RWPE2 (cell line): ENCODE measurements at places on chromosomes 13 and 19.

DNA sequence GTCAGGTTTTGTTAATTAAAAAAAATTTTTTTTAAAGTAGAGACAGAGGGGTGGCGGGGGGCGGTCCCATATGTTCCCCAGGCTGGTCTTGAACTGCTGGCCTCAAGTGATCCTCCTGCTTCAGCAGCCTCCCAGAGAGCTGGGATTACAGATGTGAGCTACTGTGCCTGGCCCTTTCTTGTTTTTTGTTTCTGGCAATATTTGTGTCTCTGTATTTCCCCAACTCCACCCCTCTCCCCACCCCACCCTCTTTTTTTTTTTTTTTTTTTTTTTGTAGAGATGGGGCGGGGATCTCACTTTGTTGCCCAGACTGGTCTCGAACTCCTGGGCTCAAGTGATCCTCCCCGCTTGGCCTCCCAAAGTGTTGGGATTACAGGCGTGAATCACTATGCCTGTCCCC is 600 bp upstream of the CAPN12 start:
- DNase-seq, result no peak

- no peak for DNase-seq
These were observed 273.4 kb downstream of the DCLK1 start for GRCh38 chr13:35857769-35858168.

- no peak for DNase-seq
These were observed 988.5 kb downstream of the UQCRFS1 start for GRCh38 chr19:28224441-28224840.

- no peak for DNase-seq
These were observed 596 bp downstream of the CEACAM4 start for GRCh38 chr19:41626278-41626677.

DNA sequence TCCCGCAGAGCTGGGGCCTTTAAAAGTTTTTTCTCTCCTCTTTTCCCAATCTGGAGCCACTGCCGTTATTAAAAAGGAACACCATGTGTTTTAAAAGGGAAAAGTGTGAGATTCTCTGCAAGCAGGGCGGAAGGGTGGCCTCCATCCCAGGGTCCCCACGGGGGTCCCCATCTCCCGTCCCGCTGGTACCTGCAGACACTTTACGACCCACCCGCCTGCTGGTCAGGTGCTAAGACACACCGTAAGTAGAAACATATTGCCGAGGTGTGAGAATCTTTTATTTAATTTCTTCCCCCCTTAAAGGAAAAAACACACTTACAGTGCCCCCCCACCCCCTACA is 1.8 kb downstream of the CRLF1 start:
- no peak for DNase-seq

GRCh38 chr13:59747529-59747928 is 416.2 kb downstream of the DIAPH3 start:
- no peak for DNase-seq

DNA sequence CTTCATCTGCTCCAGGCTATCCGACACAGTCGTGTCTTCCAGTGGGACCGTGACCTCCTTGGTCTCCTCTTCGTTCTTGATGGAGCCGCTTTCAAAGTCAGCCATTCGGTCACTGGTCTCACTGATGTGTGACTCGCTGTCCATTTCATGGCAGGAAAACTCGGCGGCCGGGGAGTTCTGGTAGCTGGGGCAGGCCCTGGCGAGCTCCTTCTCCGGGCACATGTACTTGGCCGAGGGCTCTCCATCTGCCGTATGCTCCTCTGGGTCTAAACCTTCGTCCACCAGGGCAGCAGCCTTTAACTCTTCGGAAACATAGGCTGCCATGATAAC is 69.8 kb downstream of the TSHZ3 start:
- no peak for DNase-seq

DNA sequence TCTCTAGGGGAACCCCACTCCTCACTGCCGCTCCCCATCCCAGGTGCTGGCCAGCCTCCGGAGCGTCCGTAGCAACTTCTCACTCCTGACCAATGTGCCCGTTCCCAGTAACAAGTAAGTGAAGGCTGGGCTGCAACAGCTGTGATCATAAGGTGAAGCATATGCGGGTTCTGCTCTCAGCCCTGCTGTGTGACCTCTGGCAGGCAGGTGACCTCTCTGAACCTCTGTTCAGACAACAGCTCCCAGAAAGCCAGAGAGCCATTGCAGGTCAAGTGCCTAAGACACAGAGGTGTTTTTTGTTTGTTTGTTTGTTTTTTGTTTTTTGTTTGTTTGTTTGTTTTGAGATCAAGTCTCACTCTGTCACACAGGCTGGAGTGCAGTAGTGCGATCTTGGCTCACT is 28.7 kb downstream of the PDE4A start:
- DNase-seq, result no peak

- DNase-seq, result no peak
These were observed 19.8 kb downstream of the SERP2 start for GRCh38 chr13:44393391-44393790.

DNA sequence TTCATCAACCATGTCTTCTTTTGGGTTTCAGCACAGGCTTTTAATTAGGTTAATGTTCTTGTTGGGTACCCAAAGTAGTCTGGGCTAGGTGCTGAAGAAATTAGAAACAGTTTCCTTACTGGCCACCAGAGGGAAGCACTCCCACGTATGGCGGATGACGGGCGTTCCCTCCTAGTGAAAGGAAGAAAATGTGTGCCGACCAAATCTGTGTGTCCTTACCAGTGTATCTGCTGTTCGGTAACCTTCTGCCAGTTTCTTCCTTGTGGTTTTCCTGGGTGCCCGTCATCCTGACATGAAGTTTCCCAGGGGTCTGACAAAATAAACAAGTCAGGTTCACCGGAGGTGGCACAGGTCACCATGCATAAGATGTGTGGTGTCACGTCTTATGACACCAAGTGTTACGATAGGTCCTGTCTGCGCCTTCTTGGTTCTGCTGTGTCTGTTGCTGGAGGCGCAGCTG is 6.0 kb upstream of the WDR88 start:
- no peak for DNase-seq

- no peak for DNase-seq
These were observed 65.1 kb upstream of the ARHGEF7 start for GRCh38 chr13:111049791-111050538.

DNA sequence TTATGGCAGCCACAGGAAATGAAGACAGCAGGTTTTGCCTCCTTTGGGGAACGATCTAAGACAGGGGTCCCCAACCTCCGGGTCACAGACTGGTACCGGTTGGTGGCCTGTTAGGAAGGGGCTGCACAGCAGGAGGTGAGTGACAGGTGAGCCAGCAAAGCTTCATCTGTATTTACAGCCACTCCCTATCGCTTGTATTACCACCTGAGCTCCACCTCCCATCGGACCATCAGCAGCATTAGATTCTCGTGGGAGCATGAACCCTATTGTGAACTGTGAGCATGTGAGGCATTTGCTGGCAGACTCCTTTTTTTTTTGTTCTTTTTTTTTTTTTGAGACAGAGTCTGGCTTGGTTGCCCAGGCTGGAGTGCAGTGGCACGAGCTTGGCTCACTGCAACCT is 22.2 kb downstream of the F2RL3 start:
- no peak for DNase-seq

- peak; percentile 60 for DNase-seq
These were observed 1319.2 kb upstream of the SLC10A2 start for GRCh38 chr13:104385404-104385803.

DNA sequence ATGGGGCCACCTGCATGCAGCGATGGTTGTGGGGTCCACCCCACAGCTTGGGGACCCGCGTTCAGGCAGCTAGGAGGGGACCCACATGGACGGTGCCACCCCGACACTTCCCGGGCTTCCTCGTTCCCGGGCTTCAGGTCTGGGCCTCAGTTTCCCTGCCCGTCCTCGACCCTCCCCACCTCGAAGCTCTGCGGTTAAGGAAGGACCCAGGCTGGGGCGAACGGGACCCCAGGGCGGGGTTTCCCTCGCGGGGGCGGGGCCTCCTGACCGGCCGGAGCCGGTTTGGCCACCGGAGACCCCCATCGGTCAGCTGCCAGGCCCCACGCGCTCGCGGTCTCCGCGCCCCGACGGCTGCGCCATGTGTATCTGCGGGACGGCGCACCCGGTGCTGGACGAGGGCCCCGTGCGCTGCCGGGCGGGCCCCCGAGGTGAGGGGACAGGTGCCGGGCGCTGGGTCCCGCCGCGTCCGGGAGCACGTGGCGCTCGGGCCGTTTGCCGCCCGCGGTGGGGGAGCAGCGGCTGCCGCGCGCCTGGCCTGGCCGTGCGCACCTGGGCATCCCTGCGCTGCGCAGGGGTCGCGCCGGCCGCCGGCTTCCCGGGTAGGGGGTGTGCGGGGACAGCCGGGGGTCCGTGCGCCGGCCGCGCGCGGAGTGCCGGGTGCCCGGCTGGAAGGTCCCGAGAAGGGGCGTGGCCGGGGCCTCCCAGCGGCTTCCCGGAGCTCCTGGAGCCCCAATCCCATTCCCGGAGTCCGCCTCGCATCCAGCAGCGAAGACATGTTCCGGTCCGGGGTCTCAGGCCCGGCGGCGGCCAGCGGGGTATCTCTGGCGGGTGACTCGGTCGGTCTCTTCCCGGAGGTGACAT is 4.2 kb downstream of the ARHGAP45 start:
- no peak for DNase-seq

GRCh38 chr13:78679329-78679728 is 20.4 kb upstream of the OBI1 start:
- DNase-seq, result no peak

DNA sequence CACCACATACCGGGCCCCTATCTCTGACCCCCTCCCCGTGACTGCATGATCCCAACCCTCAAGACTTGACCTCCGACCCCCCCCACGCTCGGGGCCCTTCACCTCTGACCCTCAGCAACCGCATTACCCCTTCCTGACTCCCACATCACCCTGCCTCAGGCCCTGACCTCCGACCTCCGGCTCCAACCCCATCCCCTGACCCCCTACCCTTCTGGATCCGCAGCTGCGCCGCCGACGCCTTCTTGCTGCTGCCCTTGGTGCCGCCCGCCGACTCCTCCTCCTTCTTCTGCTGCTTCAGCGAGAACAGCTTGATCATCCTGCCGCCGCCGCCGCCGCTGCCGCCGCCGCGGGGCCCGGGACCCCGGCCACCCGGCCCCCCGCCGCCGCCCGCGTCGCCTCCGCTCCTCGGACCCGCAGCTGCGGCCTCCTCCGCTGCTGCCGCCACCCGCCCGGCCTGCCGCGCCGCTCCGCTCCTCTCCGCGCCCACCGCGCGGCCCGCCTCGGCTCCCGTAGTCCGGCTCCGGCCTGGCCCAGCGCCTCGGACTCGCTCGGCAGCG is at the start of gene UBE2M:
UBE2M (minus strand) TSS at position 546 of the 557 bp plus-strand sequence; CDS start at position 316, 230 bp downstream.
- no peak for DNase-seq

GRCh38 chr13:43364210-43365038 is 341.0 kb downstream of the DNAJC15 start:
- DNase-seq, result no peak

DNA sequence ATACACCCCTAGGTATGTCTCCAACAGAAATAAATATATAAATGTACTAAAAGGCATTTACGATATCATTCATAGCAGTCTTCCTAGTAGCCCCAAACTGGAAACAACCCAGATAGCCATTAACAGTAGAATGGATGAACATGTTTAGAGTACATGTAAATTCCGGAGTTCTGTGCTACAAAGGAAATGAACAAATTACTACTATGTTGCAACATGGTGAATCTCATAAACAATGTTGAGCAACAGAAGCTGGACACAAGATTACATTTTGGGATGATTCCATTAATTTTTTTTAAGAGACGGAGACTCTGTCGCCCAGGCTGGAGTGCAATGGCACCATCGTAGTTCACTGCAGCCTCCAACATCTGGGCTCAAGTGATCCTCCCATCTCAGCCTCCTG is 5.9 kb upstream of the SLC7A10 start:
- no peak for DNase-seq

- no peak for DNase-seq
These were observed 38.2 kb downstream of the ATP12A start for GRCh38 chr13:24718192-24718965.

DNA sequence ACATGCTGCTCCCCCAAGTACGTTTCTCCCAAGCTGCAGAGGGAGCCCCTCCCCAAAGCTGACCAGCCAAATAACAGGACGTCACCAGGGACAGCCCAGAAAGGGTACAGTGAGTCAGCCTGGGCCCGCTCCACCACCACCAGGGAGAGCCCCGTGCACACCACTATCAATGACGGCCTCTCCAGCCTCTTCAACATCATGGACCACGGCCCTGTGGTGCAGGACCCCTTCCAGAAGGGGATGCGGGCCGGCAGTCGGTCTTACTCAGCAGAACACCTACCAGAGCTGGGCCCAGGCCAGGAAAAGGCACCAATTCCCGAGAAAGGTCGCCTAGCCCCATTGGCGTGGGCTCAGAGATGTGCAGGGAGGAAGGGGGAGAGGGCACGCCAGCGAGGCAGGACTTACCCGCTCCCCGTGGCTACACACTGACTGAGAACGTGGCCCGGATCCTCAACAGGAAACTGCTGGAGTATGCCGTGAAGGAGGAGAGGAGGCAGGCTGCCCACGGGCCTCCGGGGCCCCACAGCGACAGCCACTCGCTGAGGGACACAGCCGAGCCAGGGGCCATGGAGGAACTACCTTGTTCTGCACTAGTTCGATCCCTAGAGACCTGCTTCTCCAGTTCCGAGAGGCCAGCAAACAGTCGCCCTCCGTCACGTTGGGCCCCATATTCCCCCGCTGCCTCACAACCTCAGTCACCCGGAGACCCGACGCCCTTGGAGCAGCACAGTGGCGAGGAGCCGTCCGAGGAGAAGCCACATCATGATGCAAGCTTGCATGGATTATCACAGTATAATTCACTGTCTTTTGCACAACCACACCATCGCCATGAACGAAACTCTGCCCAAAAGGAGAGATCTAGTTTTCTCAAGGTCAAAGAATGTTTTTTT is 815.9 kb upstream of the KLHL1 start:
- DNase-seq, result no peak

- no peak for DNase-seq
These were observed 59.7 kb downstream of the KCTD12 start for GRCh38 chr13:76826527-76826926.

- DNase-seq, result no peak
These were observed 6.0 kb upstream of the SULT2A1 start for GRCh38 chr19:47891923-47892666.

GRCh38 chr19:41844601-41845000 is at the start of gene LYPD4:
Gene LYPD4, minus strand, starts transcription at chr19:41844683. Its CDS starts 5,398 bp downstream, at chr19:41839285.
- DNase-seq, result no peak

- no peak for DNase-seq
These were observed 22.9 kb downstream of the SBNO2 start for GRCh38 chr19:1151037-1151724.

- no peak for DNase-seq
These were observed 306.8 kb downstream of the DCLK1 start for GRCh38 chr13:35824395-35824794.

GRCh38 chr19:11194656-11195558 is 2.4 kb downstream of the KANK2 start:
- no peak for DNase-seq

DNA sequence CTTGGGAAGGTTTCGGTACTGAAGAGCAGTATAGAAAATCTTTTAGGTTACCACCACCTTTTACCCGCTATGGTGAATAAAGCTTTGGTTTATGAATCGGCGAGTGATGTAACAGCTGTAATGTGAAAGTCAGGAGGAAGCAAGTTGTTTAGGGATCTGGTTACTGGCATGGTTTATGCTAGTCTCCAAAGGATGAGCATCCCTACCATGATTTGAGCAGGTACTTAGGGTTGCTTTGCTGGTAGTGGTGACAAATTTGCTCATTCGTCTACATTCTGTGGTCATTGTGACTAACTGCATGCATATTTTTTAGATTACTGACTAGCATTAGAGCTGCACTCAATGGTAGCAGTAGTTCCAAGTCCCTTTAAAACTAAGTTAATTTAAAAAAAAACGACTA is 104.1 kb downstream of the FRY start:
- no peak for DNase-seq
